Activated CD4-positive, alpha-beta T cell treated with anti-CD3 and anti-CD28 coated beads for 36 hours (primary cell): ENCODE measurements at places on chromosomes 1 and 21.

- DNase-seq = no peak
Measured at GRCh38 chr1:57866998-57867397, 443.1 kb upstream of the DAB1 start.

DNA sequence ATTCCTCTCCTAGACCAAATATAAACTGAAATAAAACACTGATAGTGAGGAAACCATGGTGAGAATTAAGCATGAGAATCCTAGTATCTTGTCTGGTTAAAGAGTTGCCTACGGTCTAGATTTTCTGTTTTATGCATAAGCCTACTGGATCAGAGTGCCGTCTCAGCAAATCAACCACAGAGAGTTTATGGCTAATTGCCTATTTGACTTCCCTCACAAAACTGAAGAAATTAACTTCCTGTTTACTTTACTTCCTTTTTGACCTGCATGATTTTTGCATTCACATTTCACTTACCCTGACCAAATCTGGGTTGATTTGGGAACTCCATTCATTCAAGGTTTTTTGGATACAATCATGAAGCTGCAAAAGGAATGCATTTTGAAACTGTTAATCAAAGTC lies 5.0 kb downstream of the GCLM start:
- DNase-seq = no peak

DNA sequence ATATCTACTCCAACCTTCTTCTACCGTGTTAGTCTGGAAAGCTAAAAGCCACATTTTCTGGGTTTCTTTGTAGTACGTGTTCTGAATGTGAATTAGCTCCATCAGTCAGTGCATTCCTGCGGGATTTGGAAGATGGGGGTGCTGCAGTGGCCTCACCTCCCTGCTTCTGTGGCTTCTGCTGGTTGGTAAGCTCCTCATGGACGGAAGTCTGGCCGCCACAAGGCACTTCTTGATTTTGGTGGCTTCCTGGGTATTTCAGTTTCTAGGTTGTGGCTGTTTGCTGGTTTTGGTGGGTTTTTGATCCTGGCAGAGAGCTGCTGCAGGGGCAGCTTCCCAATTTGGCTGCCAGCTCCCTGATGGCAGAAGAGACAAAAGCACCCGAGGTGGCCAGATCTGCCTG lies 20.9 kb upstream of the TACSTD2 start:
- DNase-seq = no peak

DNA sequence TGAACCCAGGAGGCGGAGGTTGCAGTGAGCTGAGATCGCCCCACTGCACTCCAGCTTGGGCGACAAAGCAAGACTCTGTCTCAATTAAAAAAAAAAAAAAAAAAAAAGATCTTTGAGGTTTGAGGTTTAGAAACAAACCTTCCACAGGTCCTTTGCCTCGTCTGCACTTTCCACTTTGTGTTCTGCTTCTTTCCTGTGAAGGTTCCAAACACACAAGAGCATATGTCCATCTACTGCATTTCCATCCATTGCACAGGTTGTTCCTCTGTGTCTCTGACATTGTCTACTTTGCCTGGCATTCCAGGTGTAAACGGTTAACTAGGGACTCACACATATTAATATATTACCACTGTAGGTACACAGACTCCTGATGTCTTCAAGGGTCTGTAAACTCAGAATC lies 40.1 kb downstream of the DSTYK start:
- DNase-seq = no peak

DNA sequence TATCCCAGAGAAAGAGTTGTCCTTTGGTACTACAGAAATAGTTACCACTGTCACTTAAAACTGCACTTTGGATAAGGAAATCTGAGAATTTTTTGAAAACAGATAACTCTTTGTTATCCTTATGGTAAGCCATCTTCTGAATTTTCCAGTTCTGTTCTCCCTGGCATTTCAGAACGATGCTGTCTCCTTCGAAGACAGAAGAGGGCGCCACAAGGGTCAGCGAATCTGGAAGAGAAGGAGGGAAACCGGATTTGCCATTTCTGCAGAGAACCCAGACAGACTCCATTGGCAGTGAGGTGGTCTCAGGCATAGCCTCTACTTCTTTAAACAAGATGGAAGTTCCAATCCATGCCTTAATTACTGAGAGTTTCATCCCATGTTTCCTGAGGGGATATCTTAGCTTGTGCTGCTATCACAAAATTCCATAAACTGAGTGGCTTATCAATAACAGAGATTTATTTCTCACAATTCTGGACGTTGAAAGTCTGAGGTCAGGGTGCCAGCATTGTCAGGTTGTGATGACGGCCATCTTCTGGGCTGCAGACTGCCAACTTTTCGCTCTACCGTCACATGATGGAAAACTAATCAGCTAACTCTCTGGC lies 6.4 kb downstream of the FCRL2 start:
- no peak for DNase-seq

GRCh38 chr1:20367116-20367585 lies 76.5 kb downstream of the VWA5B1 start:
- peak; percentile 46 for DNase-seq

DNA sequence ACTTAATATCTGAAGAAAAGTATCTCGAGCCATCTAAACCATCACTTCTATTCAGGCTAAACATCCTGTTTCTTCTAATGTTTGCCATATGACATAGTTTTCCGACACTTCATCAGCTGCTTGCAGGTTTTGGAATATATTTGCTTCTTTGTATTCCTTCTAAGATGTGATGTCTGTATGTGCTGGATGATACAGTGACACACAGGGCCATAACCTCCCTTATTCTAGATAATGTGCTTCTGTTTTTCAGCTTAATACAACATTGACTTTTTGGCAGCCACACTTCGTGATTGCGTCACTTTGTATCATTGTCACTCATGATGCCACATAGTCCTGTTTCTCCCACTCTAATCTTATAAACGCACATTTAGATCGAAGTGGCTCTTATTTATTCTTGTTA lies 156.3 kb downstream of the CRB1 start:
- DNase-seq = no peak

GRCh38 chr21:41655259-41655658 lies 111.6 kb downstream of the RIPK4 start:
- no peak for DNase-seq
